Activated CD4-positive, alpha-beta T cell treated with anti-CD3 and anti-CD28 coated beads, Interleukin-2, Interleukin-4, amounts not matched to agents 100 ng/mL and 50 ng/mL, durations not matched to agents 16 hours and 8 hours (primary cell): ENCODE measurements at places on chromosomes 16 and 17.

DNA sequence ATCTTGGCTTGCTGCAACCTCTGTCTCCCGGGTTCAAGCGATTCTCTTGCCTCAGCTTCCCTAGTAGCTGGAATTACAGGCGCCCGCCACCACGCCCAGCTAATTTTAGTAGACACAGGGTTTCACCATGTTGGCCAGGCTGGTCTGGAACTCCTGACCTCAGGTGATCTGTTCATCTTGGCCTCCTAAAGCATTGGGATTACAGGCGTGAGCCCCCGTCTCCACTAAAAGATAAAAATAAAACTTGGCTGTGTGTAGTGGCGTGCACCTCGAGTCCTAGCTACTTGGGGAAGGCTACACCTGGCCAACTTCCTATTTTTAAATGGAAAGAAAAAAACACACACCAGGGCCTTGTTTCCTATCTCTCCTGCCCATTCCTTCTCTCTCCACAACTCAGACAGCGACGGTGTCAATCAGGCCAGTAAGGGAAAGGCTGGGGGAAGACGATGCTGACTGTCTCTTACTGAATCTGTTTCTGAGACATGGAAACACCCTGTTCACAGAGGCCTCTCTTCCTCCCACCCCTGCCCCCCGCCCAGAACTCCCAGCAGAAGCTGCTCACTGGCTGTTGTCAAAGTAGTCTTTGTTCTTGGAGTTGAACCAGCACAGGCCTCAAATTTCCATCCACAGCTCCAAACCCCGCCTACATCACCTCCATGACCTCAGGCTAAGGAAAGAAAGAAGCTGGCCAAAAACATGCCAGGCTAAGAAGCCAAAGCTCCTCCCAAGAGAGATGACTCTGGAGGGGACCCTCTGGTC lies 96.6 kb downstream of the NXN start:
- DNase-seq: no peak

DNA sequence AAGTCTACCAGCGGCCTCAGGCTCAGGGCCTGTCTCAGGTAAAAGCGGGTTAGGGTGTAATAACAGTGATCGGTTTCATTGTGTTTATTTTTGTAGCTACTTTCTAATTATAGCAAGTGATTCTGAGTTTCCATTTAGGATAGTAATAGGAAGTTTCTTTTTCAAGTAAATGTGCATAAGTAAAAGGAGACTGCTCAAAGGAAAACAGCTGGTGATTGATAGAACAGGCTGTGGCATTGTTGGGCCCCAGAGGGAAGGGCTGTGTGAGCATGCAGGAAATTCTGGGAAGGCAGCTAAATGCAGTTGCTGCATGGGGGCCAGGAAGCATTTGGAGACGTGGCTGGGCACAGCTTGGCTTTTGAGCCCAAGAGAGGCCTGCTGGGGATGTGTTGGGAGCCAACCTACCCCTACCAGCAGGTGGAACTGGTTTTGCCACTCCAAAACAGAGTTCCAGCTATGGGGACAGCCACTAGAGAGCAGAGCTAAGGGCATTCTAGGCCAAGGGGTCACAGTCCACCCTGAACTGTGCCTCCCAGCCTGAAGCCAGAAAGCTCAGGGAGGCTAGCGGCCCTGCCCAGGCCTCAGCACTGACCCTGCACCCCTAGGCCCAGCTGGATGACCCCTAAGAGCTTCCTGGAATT lies 12.6 kb downstream of the SNX20 start:
- DNase-seq: no peak

- peak; percentile 21 for DNase-seq
Measured at GRCh38 chr17:31067691-31068184, 27.0 kb upstream of the NF1 start.

GRCh38 chr16:2048116-2048543 lies 345 bp downstream of the TSC2 start:
- no peak for DNase-seq

DNA sequence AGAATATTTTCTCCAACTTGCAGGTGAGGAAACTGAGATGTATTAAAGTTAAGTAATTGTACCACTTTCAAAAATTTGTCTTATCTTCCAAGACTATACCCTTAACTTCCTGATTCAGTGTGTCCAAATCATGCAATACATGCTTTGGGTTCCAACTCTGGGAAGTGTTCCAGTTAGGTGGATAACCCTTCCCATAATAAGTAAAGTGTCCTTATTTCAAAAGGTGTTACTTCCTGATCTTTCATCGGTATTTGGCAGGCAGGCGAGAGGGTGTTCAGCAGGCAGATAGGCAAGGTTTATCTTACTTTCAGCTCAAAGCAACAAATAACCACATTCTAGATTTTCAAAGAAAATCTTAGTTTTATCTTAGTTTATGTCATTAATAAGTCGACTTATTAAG lies 46.3 kb upstream of the ARHGAP44 start:
- no peak for DNase-seq

GRCh38 chr17:6048486-6048885 lies 21.7 kb upstream of the WSCD1 start:
- DNase-seq: no peak

DNA sequence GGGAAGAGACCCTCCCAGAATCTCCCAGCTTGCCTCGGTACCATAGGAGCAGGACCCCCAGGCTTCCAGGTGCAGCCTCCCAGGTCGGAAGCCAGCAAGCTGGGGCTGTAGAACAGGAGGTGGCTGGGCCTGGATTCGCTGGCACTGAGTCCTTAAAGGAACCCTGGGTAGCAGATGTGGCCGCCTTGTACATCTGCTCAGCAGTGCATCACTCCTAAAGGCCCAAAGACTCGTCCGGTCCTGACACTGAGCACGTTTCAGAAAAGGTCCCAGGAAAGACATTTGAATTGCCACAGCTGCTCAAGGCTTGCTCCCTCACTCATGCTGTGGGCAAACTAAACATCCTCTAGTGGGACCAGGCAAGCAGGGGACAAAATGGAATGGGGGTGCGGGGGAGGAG lies 172.8 kb downstream of the RAB11FIP4 start:
- DNase-seq: no peak

GRCh38 chr17:78538033-78538776 lies 39.0 kb downstream of the DNAH17 start:
- DNase-seq: no peak

DNA sequence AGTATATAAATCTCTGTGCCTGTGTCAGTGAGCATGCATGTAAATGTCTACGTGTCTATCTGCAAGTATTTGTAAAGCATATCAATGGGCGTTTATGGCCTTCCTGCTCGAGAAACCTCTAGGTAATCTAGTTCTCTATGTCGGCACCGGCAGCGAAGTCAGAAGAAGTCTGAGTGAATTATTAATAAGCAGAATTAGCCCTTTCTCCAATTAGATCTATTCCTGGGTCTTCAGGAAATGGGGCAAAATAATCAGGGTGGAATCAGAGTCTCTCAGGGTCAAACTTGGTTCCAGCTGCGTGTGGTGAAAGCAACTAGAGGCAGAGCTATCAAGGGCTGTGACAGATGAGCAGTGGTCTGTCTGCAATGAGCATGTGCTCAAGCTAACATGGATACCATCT lies at the start of gene C17orf78:
Gene C17orf78 (plus strand): TSS at position 280 of the 400 bp plus-strand sequence. CDS start 108 bp downstream, at position 388.
- DNase-seq: no peak

- peak; percentile 93 for DNase-seq
Measured at GRCh38 chr17:42016941-42017865, at the start of gene DNAJC7. DNAJC7 (minus strand) TSS chr17:42017439; CDS start chr17:42017416, 23 bp downstream.

DNA sequence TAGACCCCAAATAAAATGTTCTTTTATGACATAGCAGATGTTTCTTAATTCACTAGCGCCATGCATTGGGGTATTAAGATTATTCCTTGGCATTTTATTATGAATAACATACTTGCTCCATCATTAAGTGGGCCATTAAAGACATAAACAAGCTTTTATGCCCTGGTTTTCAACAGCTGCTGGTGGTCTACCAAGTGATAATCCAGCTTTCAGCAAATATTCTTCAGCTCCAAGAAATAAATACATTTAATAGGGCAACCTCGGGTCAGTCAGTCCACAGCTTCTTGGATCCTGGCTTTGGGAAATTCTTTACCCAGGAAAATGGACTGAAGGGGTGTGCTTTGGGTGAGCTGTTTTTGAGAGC lies 217.3 kb upstream of the IRX3 start:
- DNase-seq: no peak

DNA sequence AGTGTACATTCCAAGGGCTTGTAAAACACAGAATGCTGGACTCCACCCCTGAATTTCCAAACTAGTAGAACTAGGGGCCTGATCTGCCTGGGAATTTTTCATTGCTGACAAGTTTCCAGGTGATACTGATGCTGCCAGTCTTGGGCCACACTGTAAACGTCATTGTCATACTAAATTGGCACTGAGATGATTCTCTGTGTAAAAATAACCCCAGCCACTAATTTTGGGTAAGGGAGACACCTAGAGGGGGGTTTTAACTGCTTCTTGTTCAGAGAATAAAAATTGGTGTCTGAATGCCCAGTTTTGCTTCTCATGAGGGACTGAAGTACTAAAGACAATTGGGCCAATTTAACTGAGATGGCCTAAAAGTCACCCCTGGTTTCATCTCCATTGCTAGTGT lies 5.0 kb upstream of the CDH13 start:
- DNase-seq: no peak

GRCh38 chr17:2419486-2419885 lies 18.6 kb upstream of the MNT start:
- no peak for DNase-seq

GRCh38 chr17:49527927-49528651 lies 33.0 kb downstream of the NGFR start:
- no peak for DNase-seq

DNA sequence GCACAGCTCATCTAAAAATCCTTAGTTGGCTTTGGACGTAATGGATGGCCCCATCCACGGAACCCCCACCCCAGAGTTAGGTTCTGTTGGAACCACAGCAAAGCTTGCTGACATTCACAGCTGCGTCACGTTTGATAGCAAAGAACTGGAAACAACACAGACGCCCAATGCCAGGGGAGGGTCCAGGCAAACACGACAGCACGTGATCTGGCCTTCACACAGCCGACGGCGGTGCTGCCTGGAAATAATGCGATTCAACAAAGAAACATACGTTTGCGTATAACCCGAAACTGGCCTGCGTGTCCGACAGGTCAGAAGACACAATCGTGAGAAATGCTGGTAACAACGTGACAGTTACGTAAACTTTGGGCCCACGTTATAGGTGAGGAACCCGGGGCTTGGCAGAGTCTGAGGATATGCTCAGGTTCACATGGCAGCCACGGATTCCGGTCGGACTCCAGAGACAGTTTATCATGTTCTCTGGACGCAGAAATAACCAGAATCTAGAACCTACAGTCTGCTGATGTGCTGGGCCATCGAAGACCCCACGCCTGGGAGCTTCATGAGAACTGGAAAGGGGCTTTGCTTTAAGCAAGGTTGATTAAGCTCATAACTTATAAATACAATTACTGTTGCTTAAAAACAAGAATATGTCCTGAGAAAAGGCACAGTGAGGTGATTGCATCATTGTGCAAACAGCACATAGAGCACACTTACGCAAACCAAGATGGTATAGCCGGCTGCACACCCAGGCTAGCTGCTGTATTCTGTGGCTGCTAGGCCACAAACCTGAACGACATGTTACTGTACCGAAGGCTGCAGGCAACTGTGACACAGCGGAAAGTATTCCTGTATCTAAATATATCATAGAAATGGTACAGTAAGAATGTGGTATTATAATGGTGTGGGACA lies 70.4 kb downstream of the RPH3AL start:
- DNase-seq: no peak

DNA sequence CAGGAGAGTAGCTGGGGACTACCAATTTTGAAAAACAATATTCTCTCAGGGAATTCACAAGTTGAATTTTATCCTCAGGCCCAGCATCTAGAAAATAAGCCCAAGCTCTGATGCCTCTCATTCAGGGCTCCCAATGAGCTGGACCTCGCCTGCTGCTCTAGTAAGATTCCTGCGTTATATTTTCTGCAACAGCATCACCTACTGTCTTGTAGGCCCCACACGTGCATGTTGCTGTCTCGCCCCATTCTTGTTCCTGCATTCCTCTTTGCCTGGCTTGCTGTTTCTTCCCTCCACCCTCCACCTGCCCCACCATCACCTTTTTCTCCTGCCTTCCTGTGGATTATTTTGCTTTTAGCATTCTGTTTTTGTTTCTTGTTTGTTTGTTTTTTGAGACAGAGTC lies 8.3 kb upstream of the ST6GALNAC2 start:
- DNase-seq: no peak

DNA sequence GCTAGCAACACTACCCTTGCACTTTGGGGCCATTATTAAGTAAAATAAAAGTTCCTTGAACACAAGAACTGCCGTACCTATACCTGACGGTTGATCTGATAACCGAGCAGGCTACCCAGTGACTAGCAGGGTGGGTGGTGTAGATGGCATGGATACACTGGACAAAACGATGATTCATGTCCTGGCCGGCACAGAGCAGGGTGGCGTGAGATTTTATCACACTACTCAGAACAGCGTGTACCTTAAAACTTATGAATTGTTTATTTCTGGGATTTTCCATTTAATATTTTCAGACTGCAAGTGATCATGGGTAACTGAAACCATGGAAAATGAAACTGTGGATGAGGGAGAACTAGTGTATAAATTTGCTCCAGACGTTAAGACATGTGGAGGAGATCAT lies 41.0 kb upstream of the MSI2 start:
- no peak for DNase-seq

DNA sequence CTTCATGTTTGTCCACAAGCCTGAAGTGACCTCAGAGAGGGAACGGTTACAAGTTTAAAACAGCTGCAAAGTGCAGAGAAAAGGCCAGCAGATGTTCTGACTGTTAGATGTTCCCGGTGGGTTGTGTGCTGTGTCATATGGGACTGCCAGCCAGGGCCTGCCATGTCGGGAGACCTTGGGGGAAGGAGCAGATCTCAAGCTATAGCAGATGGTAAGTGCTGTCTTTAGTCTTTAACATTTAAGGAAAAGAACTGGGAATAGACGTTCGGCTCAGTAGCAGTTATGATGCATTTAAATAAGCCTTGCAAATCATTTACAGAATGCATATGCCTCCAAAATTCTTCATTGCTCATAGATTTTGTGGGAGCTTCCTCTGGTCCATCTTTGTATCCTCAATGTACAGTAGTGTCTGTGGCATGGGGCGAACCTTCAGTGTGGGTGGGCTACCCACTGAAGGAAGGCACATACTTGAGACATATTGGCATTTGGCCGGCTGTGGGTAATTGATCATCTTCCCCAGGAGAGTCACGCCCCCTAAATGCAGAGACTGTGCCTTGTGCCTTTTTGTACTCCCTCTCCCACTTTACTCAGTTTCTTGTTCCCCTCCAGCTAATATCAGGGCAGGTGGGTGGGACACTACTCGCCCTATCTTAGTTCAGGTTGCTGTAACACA lies 131.9 kb downstream of the NPIPB5 start:
- no peak for DNase-seq

GRCh38 chr17:81489012-81489997 lies 23.3 kb downstream of the ACTG1 start:
- no peak for DNase-seq

GRCh38 chr17:16033729-16034349 lies 34.2 kb downstream of the TTC19 start:
- no peak for DNase-seq
